ENCODE measurements at places on chromosomes 11 and 22. TPM values are rescaled to one million over a fixed set of nuclear protein-coding genes. Genes with fewer than 3 reads are reported as not detected.

GRCh38 chr11:36724742-36725385 lies 126.8 kb upstream of the RAG2 start:
- H3K27me3 ChIP-seq = no peaks in the 10 kb centered on the region
- H3K36me3 ChIP-seq = no peaks in the 10 kb centered on the region
- DNase-seq = no peak

GRCh38 chr11:128047026-128047425 lies 540.3 kb downstream of the ETS1 start:
- no peak overlapping the region for H3K27ac ChIP-seq
- H3K4me3 ChIP-seq = no peak overlapping the region
- peaks cover 21% of the 10 kb centered on the region for H3K4me1 ChIP-seq
- DNase-seq = no peak

- peaks cover 8% of the 10 kb centered on the region for H3K27me3 ChIP-seq
- H3K4me1 ChIP-seq = no peaks in the 10 kb centered on the region
Measured at GRCh38 chr11:8318536-8318935, 54.9 kb upstream of the LMO1 start.

GRM5 gene
- 0.45 TPM for total RNA-seq

- DNase-seq = no peak
- H3K27me3 ChIP-seq = no peaks in the 10 kb centered on the region
- H3K4me1 ChIP-seq = peaks cover 26% of the 10 kb centered on the region
- H3K36me3 ChIP-seq = no peaks in the 10 kb centered on the region
- no peak overlapping the region for H3K4me3 ChIP-seq
Measured at GRCh38 chr11:128259816-128260215, 327.5 kb downstream of the ETS1 start.

DNA sequence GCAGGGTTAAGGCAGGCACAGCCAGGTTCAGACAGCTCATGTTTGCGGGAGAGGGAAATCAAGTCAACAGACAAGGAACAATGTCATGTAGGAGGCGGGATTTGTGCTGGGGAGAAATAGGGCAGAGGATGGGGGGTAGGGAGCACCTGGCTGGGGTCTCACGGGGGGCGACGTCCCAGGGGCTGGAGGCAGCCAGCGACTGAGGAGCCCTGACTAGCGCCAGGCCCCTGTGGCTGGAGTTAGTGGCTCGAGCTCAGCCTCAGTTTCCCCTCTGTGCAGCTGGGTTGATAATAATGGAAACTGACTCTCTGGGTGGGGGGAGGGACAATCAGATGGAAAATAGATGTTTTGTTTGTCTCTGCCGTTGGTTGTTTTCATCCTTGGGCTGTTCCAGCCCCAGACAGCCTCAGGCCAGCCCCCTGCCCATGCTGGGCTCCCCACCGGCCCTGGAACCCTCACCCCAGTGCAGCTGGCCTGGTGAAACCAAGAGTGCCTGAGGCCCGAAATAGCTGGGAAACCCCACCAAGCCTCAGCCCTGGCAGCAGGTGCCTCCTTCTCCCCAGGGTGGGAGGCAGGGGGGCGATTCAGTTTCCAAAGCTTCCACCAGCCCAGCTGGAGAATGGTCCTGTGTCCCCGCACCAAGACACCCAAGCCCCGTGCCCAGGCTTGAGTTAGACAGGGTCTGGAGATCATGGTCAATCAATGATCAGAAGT lies 44.1 kb downstream of the IGLL5 start:
- no peak for DNase-seq
- no peaks in the 10 kb centered on the region for H3K4me1 ChIP-seq
- no peak overlapping the region for H3K27ac ChIP-seq

DNA sequence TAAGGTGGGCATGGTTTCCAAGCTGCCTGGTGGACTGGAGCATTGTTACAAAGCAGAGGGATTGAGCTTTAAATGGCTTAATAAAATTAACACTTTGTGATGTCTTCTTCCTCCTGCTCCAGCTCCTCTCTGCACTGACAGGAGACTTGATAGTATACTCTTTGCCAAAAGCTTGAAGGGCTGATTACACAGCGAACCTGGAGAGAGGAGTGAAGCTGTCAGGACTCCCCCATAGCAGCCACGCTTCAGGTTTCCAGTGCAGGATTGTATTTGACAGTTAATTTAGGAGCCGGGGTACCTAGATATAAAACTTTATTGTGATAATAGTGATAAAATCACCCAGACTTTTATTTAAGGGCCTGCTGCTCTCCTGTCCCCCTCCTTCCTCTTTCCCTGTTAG lies 50.0 kb downstream of the TRIM44 start:
- no peaks in the 10 kb centered on the region for H3K4me1 ChIP-seq
- no peaks in the 10 kb centered on the region for H3K27me3 ChIP-seq
- no peak overlapping the region for H3K4me3 ChIP-seq
- DNase-seq = no peak
- peaks cover 5% of the 10 kb centered on the region for H3K36me3 ChIP-seq

ARL2 gene
- total RNA-seq = 117 TPM

DNA sequence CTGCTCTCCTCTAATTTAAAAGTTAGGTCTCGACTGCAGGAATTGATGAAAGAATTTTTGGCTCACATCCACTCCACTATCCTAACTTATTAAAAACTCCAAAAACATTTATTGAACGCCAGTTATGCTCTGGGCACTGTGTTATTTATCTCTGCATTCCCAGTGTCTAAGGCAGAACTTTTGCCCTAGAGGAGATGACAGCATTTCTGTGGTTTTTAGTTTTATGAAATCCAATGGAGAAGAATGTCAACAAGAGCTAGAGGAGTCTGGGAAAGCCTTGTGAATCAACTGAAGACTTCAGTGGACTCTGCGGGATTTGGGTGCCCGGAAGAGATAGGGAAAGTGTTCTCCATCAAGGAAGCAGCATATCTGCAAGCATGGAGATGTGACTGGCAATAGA lies 217.0 kb upstream of the PGR start:
- peaks cover 21% of the 10 kb centered on the region for H3K27me3 ChIP-seq
- no peak overlapping the region for H3K27ac ChIP-seq
- DNase-seq = no peak
- H3K4me3 ChIP-seq = no peak overlapping the region
- H3K4me1 ChIP-seq = no peaks in the 10 kb centered on the region
- no peaks in the 10 kb centered on the region for H3K36me3 ChIP-seq

GRCh38 chr22:43627485-43628213 lies 184.5 kb downstream of the EFCAB6 start:
- H3K4me1 ChIP-seq = no peaks in the 10 kb centered on the region
- no peaks in the 10 kb centered on the region for H3K36me3 ChIP-seq
- no peaks in the 10 kb centered on the region for H3K27me3 ChIP-seq
- H3K27ac ChIP-seq = no peak overlapping the region
- no peak for DNase-seq

OR56B1 gene
- total RNA-seq = not detected

- no peak overlapping the region for H3K27ac ChIP-seq
- DNase-seq = no peak
- H3K27me3 ChIP-seq = no peaks in the 10 kb centered on the region
- H3K4me1 ChIP-seq = peaks cover 34% of the 10 kb centered on the region
Measured at GRCh38 chr22:17783312-17783711, 9.0 kb upstream of the BID start.

DNA sequence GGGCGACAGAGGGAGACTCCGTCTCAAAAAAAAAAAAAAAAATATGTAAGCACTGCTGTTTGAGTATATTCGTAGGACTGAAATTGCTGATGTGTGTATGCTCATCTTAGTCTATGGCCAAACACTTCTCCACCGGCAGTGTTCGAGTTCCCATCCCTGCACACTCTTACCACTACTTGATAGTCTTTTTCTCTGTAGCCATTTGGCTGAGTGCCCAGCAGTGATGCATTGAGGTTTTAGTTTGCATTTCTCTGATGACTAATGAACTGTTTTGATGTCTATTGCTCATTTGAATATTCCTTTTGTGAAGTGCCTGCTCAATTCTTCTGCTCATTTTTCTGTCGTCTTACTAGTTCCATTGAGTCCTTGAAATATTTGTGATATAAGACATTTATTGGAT lies 1.9 kb downstream of the TIRAP start:
- DNase-seq = no peak
- H3K27me3 ChIP-seq = peaks cover 3% of the 10 kb centered on the region
- peak overlapping the region; percentile 90 for H3K4me3 ChIP-seq
- peaks cover 3% of the 10 kb centered on the region for H3K36me3 ChIP-seq
- H3K27ac ChIP-seq = peak overlapping the region; percentile 75
- H3K4me1 ChIP-seq = peaks cover 34% of the 10 kb centered on the region

- H3K36me3 ChIP-seq = no peaks in the 10 kb centered on the region
- no peaks in the 10 kb centered on the region for H3K27me3 ChIP-seq
- no peaks in the 10 kb centered on the region for H3K4me1 ChIP-seq
- DNase-seq = no peak
Measured at GRCh38 chr11:118010738-118011461, 24.7 kb downstream of the IL10RA start.

RIC8A gene
- 115 TPM for total RNA-seq

- peaks cover 40% of the 10 kb centered on the region for H3K4me1 ChIP-seq
- peak overlapping the region; percentile 93 for H3K4me3 ChIP-seq
- peaks cover 7% of the 10 kb centered on the region for H3K36me3 ChIP-seq
- DNase-seq = no peak
Measured at GRCh38 chr11:130001461-130002351, 929 bp downstream of the PRDM10 start.
